ENCODE measurements at places on chromosomes 5 and 9.

GRCh38 chr9:8115570-8115969, 316.0 kb upstream of the DMAC1 start:
- no peaks in the 10 kb centered on the region for H3K4me1 ChIP-seq
- H3K27me3 ChIP-seq: no peaks in the 10 kb centered on the region
- H3K36me3 ChIP-seq: no peaks in the 10 kb centered on the region

- no peak overlapping the region for H3K4me3 ChIP-seq
- no peak for DNase-seq
- no peaks in the 10 kb centered on the region for H3K27me3 ChIP-seq
- no peaks in the 10 kb centered on the region for H3K4me1 ChIP-seq
- no peak overlapping the region for H3K27ac ChIP-seq
Observed at GRCh38 chr5:4995014-4995413, 145.1 kb upstream of the ADAMTS16 start.

GRCh38 chr5:163838738-163839137, 333.3 kb downstream of the MAT2B start:
- H3K4me3 ChIP-seq: no peak overlapping the region
- H3K27ac ChIP-seq: no peak overlapping the region
- no peaks in the 10 kb centered on the region for H3K36me3 ChIP-seq
- no peak for DNase-seq
- H3K27me3 ChIP-seq: no peaks in the 10 kb centered on the region

DNA sequence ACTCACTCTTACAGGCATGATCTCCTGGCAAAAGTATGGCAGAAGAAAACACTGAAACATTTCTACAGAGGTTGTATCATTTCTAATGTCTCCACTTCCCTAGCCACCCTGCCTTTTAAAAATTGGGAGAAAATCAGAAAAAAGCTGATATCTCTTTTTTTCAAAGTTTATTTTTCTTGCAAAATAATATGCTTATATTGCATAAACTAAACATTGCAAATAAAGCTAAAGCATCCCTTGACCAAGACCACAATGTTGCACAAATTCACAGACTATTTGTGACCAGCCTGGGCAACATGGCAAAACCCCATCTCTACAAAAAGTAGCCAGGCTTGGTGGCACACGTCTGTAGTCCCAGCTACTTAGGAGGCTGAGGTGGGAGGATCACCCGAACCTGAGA, 183.3 kb upstream of the ELAVL2 start:
- no peaks in the 10 kb centered on the region for H3K36me3 ChIP-seq
- H3K27ac ChIP-seq: no peak overlapping the region
- H3K4me3 ChIP-seq: no peak overlapping the region
- no peaks in the 10 kb centered on the region for H3K27me3 ChIP-seq

DNA sequence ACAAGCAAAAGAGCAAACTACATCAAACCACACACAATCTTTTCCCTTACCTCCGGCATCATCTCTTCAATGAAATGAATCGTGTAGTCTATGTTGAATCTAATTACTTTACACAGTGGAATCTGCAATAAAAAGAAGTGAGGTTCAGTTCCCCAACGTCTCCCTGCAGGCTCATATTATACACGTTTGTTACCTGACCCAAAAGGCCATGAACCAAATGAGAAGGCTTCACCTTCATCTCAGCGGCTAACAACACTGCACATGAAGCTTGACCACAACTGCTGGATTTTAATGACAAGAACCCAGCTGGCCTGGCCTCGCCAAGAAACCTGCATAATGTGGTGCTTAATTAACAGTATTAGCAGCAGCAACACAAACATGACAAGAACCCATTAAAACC, 45.5 kb downstream of the DROSHA start:
- no peak overlapping the region for H3K27ac ChIP-seq
- H3K36me3 ChIP-seq: peaks cover 66% of the 10 kb centered on the region
- H3K4me1 ChIP-seq: peaks cover 4% of the 10 kb centered on the region
- no peak overlapping the region for H3K4me3 ChIP-seq
- no peak for DNase-seq

GRCh38 chr5:92775711-92776615, 805.1 kb downstream of the NR2F1-AS1 start:
- no peak for DNase-seq
- no peaks in the 10 kb centered on the region for H3K36me3 ChIP-seq
- no peaks in the 10 kb centered on the region for H3K4me1 ChIP-seq
- H3K4me3 ChIP-seq: no peak overlapping the region
- H3K27ac ChIP-seq: no peak overlapping the region

DNA sequence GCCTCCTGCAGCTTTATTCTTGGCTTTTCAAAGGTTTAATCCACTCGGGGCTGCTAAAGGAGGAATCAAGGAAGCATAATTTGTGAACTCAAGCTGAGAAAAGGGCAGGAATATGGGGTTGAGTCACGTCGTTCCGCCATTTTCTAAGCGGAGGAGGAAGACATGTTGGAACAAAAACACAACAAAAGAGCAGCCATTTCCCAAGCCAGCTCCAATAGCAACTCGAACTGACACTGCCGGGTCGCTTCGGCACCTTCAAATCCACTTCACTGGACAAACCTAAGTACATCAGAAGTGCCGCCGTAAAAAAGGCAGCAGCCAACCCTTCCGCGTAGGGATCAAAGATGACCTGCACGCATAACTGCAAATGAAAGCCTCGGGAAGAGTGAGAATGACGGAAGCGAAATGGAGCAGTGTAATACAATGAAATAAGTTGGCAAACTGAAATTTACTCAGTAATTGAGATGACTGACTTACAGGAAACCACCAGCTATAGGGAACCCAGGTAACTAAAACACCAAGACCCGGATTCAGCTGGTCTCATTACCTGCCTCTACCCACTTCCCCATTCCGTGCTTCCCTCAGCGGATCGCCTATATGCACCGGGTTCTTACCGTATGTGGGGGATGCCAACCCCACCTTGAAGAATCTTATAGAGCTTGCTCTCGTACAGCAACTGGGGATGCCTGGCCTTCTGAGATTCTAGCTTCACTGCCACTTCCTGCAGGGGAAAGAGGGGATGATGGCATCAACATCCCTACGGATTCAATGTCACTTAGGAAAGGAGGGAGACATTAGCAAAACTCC, 1.6 kb downstream of the CSNK1A1 start:
- peaks cover 46% of the 10 kb centered on the region for H3K4me1 ChIP-seq
- no peaks in the 10 kb centered on the region for H3K36me3 ChIP-seq
- peak overlapping the region; percentile 93 for H3K4me3 ChIP-seq
- no peaks in the 10 kb centered on the region for H3K27me3 ChIP-seq

DNA sequence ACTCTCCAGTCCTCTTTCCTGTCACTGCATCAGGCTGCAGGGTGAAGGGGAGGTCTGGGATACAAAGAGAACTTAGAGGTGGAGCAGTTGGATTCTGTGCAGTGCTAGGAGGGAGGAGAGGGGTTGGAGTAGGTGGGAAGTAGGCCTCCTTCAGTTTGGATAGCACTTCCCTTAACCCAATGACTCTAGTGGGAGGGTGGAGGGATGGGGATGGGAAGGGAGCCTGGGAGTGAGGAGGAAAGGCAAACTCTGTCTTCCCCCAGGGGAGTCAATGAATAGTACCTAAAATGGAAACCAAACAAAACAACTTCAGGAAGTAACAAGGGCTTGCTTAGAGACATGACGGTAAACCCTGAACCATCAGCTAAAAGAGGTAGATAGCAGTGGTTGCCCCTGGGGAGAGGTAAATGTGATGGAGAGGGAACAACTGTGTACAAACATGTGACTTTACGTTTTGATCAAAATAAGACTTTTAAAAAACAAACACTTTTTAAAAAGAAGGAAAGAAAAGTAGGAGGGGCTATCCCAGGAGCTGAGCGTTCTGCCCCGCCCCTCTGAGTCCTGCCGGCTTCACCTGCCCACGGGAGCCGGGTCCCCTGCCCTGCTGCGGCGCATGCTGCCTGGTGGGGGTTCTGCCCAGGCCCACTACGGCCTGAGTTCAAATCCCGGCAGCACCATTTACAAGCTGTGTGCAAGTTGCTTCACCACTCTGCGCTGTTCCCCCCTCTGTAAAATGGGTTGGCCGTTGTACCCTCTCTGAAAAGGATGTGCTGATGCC, 30.9 kb downstream of the GSN start:
- H3K27me3 ChIP-seq: no peaks in the 10 kb centered on the region
- peak overlapping the region; percentile 94 for H3K27ac ChIP-seq
- H3K36me3 ChIP-seq: peaks cover 16% of the 10 kb centered on the region
- H3K4me3 ChIP-seq: peak overlapping the region; percentile 41
- peaks cover 96% of the 10 kb centered on the region for H3K4me1 ChIP-seq
- peak; percentile 90 for DNase-seq

DNA sequence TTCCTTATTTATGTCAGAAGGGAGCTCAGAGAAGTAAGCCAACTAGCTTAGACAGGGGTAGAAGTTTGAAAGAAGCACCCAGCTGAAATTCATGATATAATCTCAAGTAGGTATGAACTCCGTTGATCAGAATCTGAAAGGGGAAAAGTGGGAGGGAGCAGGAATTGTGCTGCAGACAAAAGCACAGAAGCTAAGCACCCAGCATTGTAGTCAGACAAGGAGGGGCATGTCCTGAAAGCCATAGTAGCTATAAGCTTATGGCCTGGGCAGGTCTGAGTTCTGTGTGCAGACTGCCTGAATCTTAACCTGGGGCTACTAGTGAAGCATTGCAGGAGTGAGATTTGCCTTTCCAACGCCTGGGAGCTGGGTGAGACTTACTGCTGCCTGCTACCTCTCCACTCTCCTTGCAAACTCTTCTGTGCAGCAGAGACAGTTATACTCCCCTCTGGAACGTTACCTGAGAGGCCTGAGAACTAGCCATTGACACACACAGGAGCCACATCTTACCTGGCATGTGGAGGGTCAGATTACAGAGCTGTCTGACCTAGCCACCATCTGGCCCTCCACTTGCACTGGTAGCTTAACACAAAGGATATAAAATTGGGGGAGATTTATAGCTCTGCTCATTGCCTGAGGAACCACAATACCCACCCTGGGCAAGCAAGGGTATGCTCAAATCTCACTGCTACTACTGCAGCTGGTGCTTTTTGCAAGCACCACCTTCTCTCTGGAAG, 9.8 kb upstream of the CYLC2 start:
- H3K27me3 ChIP-seq: no peaks in the 10 kb centered on the region
- no peak overlapping the region for H3K27ac ChIP-seq
- H3K4me3 ChIP-seq: no peak overlapping the region
- H3K36me3 ChIP-seq: no peaks in the 10 kb centered on the region

DNA sequence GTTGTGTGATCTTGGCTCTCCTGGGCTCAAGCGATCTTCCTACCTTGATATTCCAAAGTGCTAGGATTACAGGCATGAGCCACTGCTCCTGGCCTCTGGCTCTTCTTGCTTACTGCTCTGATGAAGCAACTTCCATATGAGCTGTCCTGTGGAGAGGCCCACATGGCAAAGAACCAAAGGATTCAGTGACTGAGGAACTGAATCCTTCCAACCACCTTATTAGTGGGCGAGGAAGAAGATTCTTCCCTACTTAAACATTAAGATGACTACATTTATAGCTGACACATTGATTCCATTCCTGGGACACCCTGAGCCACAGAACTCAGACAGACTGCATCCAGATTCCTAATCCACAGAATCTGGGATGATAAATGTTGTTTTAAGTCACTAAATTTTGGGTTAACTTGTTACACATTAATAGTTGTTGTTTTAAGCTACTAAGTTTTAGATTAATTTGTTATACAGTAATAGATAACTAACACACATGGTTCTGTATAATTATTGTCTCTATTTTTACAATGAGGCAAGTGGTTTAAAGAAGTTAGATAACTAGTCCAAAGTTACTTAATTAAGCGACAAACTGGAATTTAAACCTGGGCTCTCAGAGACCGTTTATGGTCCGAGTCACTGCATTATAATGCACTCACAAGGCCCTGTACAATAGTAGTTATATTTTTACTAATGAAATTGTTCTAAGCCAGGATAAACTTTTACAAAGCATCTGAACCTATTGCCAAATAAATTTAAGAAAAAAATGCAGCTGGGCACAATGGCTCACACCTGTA, 16.7 kb upstream of the SLCO4C1 start:
- DNase-seq: no peak
- H3K27ac ChIP-seq: no peak overlapping the region
- H3K36me3 ChIP-seq: no peaks in the 10 kb centered on the region
- H3K27me3 ChIP-seq: no peaks in the 10 kb centered on the region

DNA sequence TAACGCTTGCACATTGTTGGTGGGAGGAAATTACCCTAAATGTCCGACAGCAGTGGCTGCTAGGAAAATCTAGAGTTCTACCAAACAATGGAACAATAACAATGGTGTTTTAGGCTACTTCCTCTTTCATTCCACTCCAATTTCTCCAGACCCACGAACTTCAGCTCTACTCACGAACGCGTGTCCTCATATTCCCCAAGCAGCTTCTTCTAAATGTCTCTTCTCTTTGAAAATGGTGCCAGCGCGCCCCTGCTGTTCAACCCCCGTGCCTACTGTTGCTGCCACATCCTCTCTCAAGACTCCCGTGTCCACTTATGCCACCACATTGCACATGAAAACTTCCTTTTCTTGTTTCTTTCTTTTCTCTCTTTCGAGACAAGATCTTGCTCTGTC, 25.6 kb downstream of the OR2V2 start:
- peaks cover 72% of the 10 kb centered on the region for H3K27me3 ChIP-seq
- H3K27ac ChIP-seq: no peak overlapping the region
- no peaks in the 10 kb centered on the region for H3K36me3 ChIP-seq

GRCh38 chr9:106868565-106868964, 5.6 kb downstream of the ZNF462 start:
- H3K4me3 ChIP-seq: no peak overlapping the region
- H3K27ac ChIP-seq: peak overlapping the region; percentile 75
- H3K27me3 ChIP-seq: no peaks in the 10 kb centered on the region
- peaks cover 86% of the 10 kb centered on the region for H3K4me1 ChIP-seq

GRCh38 chr9:105046907-105047741, 119.2 kb upstream of the ABCA1 start:
- DNase-seq: no peak
- H3K4me3 ChIP-seq: no peak overlapping the region
- no peaks in the 10 kb centered on the region for H3K4me1 ChIP-seq
- no peaks in the 10 kb centered on the region for H3K36me3 ChIP-seq
- no peak overlapping the region for H3K27ac ChIP-seq

- H3K27me3 ChIP-seq: no peaks in the 10 kb centered on the region
- no peak overlapping the region for H3K27ac ChIP-seq
- no peaks in the 10 kb centered on the region for H3K4me1 ChIP-seq
- no peaks in the 10 kb centered on the region for H3K36me3 ChIP-seq
- no peak for DNase-seq
Observed at GRCh38 chr5:31581498-31582099, 49.5 kb downstream of the C5orf22 start.

DNA sequence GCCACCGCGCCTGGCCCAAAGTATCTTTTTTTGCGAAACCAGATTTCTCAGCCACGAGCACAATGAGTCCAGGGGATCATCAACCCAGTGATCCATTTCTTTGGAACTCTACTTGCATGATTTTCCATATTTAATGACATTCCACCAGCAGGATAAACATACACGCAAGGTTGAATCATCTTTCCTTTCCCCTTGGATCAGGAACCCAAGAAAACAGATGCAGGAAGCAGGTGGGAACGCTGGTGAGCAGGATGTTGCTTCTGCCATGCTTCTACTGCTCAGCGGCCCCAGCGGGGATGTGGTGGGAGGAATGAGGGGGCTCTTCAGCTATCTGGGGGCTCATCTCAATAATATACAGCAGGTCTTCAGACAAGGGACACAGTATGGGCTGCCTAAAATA, 118.2 kb downstream of the SEC61B start:
- H3K27ac ChIP-seq: no peak overlapping the region
- no peak overlapping the region for H3K4me3 ChIP-seq
- H3K36me3 ChIP-seq: no peaks in the 10 kb centered on the region
- no peaks in the 10 kb centered on the region for H3K4me1 ChIP-seq
- H3K27me3 ChIP-seq: no peaks in the 10 kb centered on the region

GRCh38 chr5:180332051-180332517, 21.1 kb downstream of the GFPT2 start:
- DNase-seq: peak; percentile 66
- H3K4me3 ChIP-seq: no peak overlapping the region
- peak overlapping the region; percentile 63 for H3K27ac ChIP-seq
- peaks cover 22% of the 10 kb centered on the region for H3K36me3 ChIP-seq
- peaks cover 17% of the 10 kb centered on the region for H3K4me1 ChIP-seq
